B cell (primary cell): ENCODE measurements at places on chromosomes 3 and 15. TPM values are rescaled to one million over a fixed set of nuclear protein-coding genes. Genes with fewer than 3 reads are reported as not detected.

DNA sequence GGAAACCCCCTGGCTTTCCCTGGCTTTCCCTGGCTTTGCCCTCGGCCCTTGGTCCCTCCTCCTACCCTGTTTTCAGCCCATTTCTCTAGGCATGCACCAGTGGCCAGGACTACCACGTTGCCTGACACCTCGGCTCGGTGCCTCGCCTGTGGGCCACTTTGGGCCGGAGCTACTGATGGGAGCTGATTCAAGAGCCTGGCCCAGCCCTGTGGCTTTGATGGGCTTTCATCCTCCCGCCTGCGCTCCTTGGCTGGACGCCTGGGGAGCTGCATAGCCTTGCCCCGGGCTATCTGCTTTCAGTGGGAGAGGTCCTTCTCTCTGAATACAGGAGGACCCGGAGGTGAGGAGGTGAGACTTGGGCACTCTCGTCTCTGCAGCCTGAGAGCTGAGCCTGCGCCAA lies 192.7 kb upstream of the HES1 start:
- DNase-seq: no peak

- DNase-seq: no peak
These were observed 5.9 kb upstream of the CD47 start for GRCh38 chr3:108096532-108097321.

DNA sequence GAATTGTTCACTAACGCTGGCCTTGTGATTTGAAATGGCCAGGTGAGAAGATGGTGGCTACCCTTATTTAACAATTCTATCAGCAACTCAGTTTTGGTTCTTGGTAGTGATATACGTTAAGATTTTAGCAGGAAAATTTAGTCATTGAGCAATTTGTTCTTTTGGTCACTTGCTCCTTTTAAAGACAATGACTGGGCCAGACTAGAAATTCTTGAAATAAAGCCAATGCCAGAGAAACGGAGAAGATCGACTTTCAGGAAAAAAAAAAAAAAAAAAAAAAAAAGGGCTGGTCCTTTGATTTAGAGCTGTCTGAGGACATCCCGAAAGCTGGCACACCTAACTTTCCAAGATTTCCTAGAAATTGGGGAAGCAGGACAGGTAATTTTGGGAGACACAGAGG lies 178.5 kb downstream of the FNDC3B start:
- DNase-seq: no peak

- DNase-seq: no peak
These were observed 18.3 kb downstream of the MAGEL2 start for GRCh38 chr15:23629234-23629805.

DNA sequence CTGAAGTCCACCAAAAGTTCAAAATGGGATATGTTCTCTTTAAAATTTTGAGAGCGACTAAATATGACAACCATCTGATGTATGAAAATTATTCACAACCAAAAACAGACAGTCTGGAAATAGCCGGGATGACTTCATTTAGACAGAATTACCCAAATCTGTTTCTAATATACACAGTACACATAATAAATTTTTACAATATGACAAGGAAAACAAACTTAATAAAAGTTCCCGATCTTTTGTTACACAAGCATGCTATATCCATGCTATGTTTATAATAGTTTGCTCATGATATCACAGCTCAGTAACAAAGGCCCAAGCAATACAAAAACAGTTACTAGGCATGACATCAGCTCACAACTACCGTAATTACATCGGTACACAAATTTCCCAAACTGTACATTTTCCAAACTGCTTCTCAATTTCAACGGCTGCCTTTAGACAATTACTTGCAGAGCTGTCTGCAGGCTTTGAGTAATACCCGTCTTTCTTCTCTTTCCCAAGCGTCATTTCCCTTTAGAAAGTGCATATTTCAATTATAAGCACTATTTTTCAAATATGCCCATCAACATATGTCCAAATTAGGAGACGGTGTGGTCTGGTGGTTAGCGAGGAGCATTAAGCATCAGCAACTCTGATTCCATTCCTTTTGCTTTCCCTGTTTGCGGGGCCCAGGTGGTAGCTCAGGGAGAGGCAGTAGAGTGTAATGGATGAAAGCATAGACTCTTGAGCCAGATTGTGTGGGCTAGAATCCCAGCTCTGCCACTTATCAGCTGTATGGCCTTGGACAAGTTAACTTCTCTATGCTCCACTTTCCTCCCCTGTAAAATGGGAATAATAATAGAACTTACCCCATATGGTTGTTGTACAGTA lies 481.2 kb downstream of the FOXP1 start:
- DNase-seq: no peak

The DPP8 gene
- 65.2 and 73.7 TPM in 2 replicates for total RNA-seq

The FSIP1 gene
- total RNA-seq: 0.44 and 0.49 TPM in 2 replicates
